A673 (cell line): ENCODE measurements at places on chromosomes 4 and X. TPM values are rescaled to one million over a fixed set of nuclear protein-coding genes. Genes with fewer than 3 reads are reported as not detected.
A peak's percentile ranks its signal among the peaks of the same experiment; 100 is the strongest.

The PAK3 gene
- total RNA-seq: 0.61 TPM in 1 of 2 replicates, not detected in the other

The ANOS1 gene
- 0.06 and 0.07 TPM in 2 replicates for total RNA-seq

The CENPI gene
- total RNA-seq: 34.8 and 40.9 TPM in 2 replicates

DNA sequence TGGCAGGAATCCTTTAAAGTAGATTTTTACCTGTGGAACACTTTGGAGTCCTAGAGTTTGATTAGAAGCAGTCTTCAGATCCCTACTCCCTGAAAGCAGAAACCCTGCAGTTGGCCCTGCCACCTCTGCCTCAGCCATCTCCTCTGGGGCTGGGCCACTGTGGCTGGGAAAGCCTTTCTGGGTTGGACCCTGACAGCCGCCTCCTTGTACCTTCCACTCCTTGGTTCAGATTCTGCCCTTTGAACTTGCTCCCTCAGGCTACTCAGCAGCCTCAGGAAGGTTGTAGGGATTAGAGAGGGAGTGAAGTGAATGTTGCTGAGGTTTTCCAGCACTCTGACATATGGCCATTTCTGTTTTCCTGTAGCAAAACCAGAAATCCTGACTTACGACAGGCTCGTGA, 65.5 kb downstream of the KIT start:
- H3K36me3 ChIP-seq: no peaks in the 10 kb centered on the region
- H3K27me3 ChIP-seq: no peaks in the 10 kb centered on the region
- H3K27ac ChIP-seq: no peak overlapping the region
- no peak overlapping the region for H3K4me3 ChIP-seq

DNA sequence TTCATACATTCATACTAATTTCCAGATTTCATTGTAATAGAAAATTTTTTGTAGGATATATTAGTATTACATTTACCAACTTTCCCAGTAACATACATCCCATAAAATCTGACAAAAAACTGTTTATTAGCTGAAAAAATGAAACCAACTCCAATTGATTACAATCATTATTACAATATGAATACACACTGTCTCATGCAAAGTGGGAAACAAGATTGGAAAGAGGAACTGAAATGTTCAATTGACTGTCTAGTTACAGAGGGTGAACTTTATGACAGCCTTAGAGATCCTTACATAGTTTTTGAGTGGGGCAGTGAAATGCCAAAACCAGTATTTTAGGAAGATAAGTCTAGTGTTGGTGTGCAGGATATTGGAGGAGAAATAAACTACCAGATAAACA, 2.3 kb upstream of the AMBN start:
- DNase-seq: no peak
- no peaks in the 10 kb centered on the region for H3K27me3 ChIP-seq
- no peak overlapping the region for H3K4me3 ChIP-seq
- H3K27ac ChIP-seq: no peak overlapping the region
- H3K4me1 ChIP-seq: peaks cover 18% of the 10 kb centered on the region

DNA sequence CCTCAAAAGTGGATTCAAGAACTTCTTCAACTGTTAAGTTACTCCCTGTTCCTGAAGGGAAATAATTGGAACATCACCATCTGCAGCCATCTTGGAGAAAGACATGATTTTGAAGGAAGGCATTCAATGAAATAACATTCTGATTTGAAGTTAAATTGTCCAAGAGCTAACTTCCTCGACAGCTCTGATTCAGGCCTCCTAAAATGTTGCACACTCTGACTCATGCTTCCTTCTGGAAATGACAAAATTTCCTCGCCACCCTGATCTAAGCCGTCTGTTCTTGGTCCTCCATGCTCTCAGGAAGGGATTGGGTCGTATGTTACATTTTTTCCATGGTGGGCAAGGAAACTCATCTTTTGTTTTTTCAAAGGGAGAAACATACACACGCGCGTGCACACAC, 496.9 kb upstream of the DIPK2B start:
- no peaks in the 10 kb centered on the region for H3K4me1 ChIP-seq
- no peak overlapping the region for H3K27ac ChIP-seq
- DNase-seq: peak; percentile 61
- no peaks in the 10 kb centered on the region for H3K27me3 ChIP-seq
- no peak overlapping the region for H3K4me3 ChIP-seq
- H3K36me3 ChIP-seq: no peaks in the 10 kb centered on the region

- H3K36me3 ChIP-seq: no peaks in the 10 kb centered on the region
- no peak overlapping the region for H3K27ac ChIP-seq
- no peaks in the 10 kb centered on the region for H3K4me1 ChIP-seq
These were observed 2.2 kb upstream of the SFRP2 start for GRCh38 chr4:153790962-153791551.

GRCh38 chrX:19005909-19006308, 22.0 kb upstream of the PHKA2 start:
- H3K4me3 ChIP-seq: no peak overlapping the region
- H3K27me3 ChIP-seq: no peaks in the 10 kb centered on the region
- H3K4me1 ChIP-seq: no peaks in the 10 kb centered on the region
- DNase-seq: no peak

GRCh38 chr4:180542445-180543100, 1700.6 kb upstream of the TENM3 start:
- peaks cover 15% of the 10 kb centered on the region for H3K4me1 ChIP-seq
- no peak overlapping the region for H3K27ac ChIP-seq
- no peaks in the 10 kb centered on the region for H3K27me3 ChIP-seq
- DNase-seq: peak; percentile 90

DNA sequence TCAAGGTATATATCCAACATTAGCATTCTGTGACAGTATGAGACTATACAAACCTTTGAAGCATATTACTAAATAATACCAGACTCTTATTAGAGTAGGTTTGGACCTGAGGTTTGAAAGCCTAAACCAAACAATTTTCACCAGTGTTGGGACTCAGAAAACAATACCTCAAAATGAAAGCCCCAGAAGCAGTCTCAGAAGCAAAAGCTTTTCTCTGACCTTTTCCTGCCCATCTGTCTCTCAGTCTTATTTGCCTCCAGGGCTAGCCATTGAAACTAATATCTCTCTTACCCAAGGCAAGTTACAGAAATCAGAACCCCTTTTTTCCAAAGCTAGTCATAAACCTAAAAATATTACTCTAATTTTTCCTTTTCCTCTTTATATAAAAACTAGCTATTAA, 163.3 kb downstream of the PTCHD1 start:
- no peaks in the 10 kb centered on the region for H3K4me1 ChIP-seq
- no peak for DNase-seq
- no peak overlapping the region for H3K27ac ChIP-seq
- no peak overlapping the region for H3K4me3 ChIP-seq

GRCh38 chrX:13254076-13254785, 65.6 kb downstream of the ATXN3L start:
- no peak overlapping the region for H3K27ac ChIP-seq
- H3K4me1 ChIP-seq: no peaks in the 10 kb centered on the region
- no peaks in the 10 kb centered on the region for H3K27me3 ChIP-seq
- peak; percentile 10 for DNase-seq

DNA sequence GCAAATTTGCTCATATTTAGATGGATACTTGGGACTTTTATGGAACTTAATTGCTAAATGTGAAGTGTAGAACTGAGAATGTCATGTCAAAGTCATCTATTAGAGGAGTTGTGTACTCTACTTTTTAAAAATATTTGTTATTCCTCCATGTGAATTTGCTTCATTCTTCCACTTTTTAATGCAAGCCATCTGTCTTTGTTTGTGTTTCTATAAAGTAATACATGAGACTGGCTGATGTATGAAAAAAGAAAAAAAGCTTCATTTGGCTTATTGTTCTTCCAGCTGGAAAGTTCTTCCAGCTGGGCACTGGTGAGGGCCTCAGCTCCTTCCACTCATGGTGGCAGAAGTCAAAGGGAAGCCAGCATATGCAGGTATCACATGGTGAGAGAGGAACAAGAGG, 114.6 kb upstream of the GRID2 start:
- H3K27me3 ChIP-seq: no peaks in the 10 kb centered on the region
- no peak overlapping the region for H3K4me3 ChIP-seq
- no peaks in the 10 kb centered on the region for H3K36me3 ChIP-seq
- H3K27ac ChIP-seq: no peak overlapping the region

GRCh38 chrX:110218591-110218990, 99.3 kb downstream of the AMMECR1 start:
- H3K4me1 ChIP-seq: peaks cover 51% of the 10 kb centered on the region
- no peak overlapping the region for H3K4me3 ChIP-seq
- no peak overlapping the region for H3K27ac ChIP-seq
- H3K27me3 ChIP-seq: no peaks in the 10 kb centered on the region
- peak; percentile 48 for DNase-seq
